ENCODE measurements at places on chromosomes 6 and 20.
A peak's percentile ranks its signal among the peaks of the same experiment; 100 is the strongest.

DNA sequence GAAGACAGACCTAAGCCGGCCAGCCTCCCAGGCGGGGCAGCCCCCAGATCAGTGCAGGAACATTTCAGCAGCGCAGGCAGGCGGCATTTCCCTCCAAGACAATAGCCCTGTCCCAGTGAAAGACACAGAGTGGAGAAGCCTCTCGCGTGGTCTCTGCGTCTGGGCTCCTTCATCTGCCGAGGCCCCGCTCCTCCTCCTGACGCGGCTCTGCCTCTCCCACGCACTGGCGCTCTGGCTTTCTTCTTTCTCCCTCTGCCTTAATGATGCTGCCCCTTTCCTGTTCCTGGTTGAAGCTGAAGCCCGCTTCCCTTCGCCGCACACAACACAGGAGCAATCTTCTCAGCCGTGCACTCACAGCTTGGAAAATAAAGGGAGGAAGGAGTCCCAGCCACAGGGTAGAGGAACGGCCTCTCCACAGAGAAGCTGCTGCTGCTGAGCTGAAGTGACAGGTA lies 347.5 kb downstream of the CDH4 start:
- no peak for DNase-seq

DNA sequence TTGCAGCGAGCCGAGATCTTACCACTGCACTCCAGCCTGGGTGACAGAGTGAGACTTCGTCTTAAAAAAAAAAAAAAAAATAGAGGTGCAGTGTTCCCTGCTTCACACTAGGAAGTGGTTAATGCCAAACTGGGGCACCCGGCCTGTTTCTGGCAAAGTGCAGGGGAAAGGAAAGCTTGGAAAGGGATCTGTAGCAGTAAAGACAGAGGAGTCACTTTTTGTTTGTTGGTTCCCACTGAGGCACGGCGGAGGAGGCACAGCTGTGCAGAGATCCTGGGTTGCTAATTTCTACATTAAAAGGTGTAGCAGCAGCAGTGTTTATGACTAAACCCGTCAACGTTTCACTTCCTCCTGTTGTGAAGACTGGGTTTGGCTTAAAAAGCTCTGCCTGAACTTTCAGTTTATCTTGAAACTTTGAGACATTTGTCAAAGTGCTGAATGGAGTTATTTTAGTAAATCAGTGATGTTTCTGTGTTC lies 125.6 kb downstream of the CARMIL1 start:
- DNase-seq: no peak

DNA sequence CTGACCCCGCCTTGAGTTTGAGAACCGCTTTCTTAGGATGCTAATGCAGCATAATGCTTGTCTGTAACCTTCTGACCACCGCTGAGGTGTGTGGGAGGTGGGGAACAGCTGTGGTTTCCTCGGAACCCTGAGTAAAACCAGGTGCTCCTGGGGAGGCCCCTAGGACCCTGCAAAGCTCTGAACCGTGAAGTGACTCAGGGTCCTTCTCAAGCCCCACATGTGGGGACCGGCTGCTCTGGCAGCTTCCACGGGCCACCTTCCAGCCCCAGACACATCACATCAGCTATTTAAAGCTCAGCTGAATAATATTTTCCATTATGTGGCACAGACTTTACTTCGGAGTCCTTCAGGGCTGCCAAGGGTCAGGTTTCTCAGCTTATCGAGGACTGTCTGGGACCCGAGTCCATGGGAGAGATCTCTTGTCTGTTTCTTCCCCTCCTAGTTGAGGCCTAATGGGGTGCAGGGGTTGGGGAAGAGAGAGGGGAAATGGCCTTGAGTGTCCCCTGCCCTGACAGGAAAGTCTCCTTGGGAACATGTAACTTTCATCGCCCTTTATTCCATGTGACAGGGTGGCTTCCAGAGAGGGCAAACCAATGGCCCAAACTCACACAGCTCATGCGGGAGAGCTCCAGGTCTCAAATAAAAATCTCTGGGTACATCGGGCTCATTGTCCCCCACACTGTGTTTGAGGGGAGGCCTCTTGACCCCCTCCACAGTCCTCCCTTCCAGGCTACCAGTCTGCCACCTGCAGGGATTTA lies 186.1 kb upstream of the SLC24A3 start:
- no peak for DNase-seq

GRCh38 chr6:44303842-44304241 lies 9.3 kb downstream of the AARS2 start:
- DNase-seq: no peak

- DNase-seq: no peak
Observed at GRCh38 chr6:122048570-122048969, 350.9 kb upstream of the HSF2 start.

DNA sequence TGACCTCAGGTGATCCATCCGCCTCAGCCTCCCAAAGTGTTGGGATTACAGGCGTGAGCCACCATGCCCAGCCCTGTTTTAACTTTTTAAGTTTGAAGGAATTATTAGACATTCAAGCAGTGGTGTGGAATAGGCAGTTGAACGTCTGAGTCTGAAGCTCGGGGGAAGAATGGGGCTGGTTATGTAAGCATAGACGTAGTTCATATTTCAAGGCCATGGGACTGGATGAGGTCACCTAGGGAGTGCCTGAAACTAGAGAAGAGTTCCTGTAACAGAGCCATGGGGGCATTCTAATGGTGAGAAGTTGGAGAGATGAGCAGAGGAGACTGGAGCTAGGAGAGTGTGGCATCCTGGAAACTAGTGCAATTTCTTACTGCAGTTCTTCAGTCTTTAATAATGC lies 6.4 kb downstream of the CDKAL1 start:
- DNase-seq: no peak

DNA sequence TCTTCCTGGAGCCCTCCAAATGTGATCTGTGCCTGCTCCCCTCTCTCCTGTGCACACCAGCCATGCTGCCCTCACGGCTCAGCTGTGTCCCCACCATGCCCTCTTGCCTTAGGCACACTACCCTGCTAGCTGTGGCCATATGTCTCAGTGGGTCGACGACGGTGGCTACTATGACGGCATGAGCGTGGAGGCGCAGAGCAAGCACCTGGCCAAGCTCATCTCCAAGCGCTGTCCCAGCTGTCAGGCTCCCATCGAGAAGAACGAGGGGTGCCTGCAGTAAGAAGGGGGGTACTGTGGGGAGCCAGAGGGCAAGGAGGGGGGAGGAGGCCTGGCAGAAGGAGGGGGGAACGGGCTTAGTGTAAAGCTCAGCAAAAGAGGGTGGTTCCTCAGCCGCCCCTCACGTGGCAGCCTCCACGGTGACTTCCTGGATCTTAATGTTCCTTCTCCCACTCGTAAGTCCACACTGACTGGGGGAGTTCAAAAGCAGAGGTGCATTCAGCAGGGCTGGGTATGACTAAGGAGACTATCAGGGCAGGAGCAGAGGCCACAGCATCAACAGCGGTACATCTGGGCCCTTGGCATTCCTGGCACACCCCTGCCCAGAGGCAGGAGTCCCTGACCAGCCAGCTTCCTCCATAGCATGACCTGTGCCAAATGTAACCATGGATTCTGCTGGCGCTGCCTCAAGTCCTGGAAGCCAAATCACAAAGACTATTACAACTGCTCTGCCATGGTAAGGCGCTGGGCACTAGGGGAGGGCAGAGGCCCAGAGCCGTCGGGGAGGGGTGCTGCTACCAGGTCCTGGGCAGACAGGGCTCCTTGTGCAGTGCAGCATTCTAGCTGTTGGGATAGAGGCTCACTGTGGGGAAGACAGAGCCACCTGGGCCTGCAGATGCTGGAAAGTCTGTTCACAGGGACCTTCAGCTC lies 8.0 kb downstream of the DNPH1 start:
- DNase-seq: no peak

- DNase-seq: peak; percentile 75
Observed at GRCh38 chr6:127342946-127343808, at the start of gene ECHDC1. ECHDC1 (minus strand) TSS chr6:127343609; CDS start chr6:127331028, 12,581 bp downstream.

DNA sequence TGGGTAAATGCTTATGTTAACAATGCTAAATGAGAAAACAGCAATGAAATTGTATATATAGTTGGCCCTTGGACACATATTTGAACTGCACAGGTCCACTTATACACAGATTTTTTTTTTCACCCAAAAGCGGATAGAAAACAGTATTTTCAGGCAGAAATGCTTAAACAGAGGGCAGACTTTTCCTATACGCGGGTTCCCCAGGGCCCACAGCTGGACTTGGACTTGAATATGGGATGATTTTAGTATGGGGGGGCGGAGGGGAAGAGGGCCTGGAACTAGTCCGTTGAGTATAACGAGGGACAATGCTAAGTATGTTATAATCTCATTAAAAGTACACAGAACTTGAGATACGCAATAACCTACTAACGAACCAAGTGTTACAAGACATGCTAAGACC lies 1.1 kb upstream of the PRSS35 start:
- DNase-seq: no peak

DNA sequence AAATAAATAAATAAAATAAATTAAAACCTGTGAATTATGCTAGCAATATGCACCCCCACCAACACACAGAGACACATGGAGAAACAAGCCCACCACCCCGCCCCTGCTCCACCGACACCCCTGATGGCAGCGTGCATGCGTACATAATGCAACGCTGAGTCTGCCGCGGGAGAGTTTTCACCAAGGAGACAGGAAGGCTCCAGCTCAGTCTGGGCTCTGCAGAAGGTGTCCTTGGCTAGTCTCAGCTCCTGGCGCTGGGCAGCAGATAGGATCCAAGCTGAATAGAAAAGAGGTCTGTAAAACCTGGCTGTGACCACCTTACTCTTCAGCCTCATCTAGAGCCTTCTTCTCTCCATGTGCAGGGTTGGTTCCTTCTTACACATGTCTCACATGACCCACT lies 26.5 kb upstream of the HECA start:
- DNase-seq: no peak

All from AG08396 (cell line).